ENCODE measurements at places on chromosomes 3 and 15.

GRCh38 chr3:67641451-67641850 is 13.0 kb downstream of the SUCLG2 start:
- no peak for DNase-seq

- no peak for DNase-seq
These were observed 27.6 kb downstream of the LRIG1 start for GRCh38 chr3:66473181-66473580.

DNA sequence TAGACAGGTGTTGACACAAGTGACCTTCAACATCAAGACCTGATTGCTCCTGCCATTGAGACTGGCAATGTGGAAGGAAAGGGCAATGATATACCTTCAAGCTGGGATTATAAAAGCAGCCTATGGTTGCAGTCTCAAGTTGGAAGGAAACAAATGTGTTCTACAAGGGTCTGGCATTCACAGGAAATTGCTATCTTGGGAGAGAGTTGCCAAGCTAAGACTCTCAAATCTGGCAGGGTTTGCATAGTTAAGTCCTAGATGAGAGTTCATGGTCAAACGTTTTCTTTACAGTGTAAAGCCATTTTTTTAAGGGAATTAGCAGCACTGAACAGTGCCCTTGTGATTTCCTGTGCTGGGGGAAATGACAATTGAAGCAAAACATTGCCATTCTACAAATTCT is 546.9 kb upstream of the CFAP20DC start:
- no peak for DNase-seq

GRCh38 chr3:188303286-188303799 is 149.4 kb downstream of the LPP start:
- DNase-seq = no peak

DNA sequence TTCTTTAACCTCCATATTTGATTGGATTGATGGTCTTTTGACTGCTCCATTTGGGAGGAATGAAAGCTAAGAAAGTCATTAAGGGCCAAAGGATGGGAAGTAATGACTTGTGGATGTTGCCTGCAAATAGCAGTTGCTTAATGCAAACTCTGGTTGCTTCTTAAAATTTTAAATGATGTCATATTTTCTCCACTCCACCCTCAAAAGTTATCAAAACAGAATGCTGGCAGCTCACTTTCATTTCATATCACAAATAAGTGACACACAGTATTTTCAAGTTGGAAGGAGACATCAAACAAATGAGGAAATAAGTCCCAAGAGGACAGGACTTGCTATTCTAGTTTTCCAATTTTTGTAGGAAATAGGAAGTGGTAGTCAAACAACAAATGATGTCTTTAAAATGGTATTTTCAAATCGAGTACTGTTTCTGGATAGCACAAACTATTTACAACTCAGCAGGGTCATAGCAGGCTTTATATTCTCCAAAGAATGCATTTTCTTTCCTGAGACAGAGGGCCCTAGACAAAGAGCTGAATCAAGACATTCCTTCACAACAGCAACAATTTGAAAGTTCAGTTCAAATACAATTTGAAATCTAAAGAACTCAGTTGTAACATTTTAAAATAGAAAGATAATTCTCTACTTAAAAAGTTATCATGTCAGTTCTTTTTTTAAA is 165.1 kb upstream of the UBE2E1 start:
- DNase-seq = no peak

Data from activated CD4-positive, alpha-beta T cell treated with anti-CD3 and anti-CD28 coated beads, Interleukin-2, amount 50 U/mL, for 24 hours (primary cell).